ENCODE measurements at places on chromosomes 4 and X.

- peak; percentile 63 for DNase-seq
Observed at GRCh38 chr4:105022811-105023667, 123.6 kb upstream of the TET2 start.

DNA sequence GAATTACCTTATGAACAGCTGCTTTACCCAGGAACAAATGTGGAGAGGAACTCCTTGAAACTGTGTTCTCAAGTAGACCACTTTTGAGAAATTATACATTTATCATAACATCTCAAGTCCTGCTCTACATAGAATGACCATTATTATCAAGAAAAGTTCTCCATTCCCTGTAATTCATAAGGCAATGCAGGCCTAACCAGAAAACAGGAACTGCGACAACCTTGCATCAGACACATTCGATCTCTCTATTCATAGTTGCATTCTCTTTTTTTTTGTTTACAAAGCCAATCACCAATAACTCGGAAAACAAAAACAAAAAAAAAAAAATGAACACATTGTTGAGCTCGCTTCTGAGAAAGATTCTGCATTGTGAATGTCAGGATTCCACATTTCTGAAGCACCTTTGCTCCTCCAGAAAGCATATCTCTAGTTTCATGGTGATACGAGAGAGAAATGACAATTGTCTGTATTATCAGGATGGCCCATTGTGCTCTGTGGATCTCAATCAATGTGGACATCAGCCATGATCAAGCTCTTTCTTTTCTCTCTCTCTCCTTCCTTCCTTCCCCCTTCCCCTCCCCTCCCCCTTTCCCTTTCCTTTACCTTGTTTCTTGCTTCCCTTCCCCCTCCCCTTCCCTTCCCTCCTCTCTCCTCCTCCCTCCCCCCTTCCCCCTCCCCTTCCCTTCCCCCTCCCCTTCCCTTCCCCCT lies 32.4 kb upstream of the CD99 start:
- DNase-seq: no peak

DNA sequence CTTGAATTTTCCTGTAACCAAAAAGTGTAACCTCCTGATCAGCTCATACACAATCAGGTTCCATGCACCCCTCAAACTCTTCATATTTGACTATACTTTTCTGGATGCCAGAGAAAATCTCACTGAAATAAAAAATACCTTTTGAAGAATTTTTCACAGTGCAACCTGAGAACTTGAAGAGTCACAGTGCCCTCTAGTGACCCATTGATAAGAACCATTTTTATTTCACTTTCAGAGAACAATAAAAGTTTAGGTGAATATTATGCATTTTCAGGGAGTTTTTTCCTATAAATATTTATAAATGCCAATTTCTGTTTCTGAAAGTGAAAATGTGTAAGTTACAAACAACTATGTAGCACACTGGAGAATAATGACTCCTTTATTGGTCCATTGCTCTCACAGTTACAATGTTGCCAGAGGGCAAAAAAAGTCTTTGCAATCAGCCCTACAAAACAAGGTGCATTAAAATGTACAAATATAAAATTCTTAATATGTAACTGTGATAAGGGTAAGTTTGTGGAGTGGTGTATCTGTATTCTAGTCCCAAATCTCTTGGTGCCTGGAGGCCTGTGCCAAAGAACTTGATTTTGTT lies 153.6 kb upstream of the INTU start:
- DNase-seq: peak; percentile 45

DNA sequence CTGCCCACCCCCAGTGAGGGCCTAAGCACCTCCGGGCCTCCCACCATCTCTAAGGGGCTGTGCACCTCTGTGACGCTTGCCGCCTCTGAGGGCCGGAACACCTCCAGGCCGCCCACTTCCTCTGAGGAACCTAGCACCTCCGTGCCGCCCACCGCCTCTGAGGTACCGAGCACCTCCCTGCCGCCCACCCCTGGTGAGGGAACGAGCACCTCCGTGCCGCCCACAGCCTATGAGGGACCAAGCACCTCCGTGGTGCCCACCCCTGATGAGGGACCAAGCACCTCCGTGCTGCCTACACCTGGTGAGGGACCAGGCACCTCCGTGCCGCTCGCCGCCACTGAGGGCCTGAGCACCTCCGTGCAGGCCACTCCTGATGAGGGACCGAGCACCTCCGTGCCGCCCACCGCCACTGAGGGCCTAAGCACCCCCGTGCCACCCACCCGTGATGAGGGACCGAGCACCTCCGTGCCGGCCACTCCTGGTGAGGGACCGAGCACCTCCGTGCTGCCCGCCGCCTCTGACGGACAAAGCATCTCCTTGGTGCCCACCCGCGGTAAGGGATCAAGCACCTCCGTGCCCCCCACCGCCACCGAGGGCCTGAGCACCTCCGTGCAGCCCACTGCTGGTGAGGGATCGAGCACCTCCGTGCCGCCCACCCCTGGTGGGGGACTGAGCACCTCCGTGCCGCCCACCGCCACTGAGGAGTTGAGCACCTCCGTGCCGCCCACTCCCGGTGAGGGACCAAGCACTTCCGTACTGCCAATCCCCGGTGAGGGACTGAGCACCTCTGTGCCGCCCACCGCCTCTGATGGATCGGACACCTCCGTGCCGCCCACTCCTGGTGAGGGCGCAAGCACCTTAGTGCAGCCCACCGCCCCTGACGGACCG lies 977 bp downstream of the MAGEE1 start:
- DNase-seq: no peak

DNA sequence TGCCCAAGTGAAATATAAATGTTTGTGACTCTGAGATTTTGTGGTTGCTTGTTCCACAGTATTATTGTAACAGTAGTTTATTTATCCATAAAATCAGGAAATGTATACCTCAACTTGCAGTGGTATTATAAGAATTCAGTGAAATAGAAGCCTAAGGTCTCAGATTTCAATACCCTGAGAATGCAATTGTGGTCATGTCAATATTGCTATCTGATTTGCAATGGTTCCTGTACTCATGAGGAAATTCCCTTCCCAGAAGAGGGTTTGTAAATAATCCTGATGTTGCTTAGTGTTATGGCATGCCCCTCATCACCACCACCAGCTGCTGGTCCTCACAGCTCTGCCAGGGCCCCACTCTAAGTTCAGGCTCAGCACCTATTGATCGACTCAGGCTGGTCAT lies 67.8 kb downstream of the SLC34A2 start:
- peak; percentile 9 for DNase-seq

DNA sequence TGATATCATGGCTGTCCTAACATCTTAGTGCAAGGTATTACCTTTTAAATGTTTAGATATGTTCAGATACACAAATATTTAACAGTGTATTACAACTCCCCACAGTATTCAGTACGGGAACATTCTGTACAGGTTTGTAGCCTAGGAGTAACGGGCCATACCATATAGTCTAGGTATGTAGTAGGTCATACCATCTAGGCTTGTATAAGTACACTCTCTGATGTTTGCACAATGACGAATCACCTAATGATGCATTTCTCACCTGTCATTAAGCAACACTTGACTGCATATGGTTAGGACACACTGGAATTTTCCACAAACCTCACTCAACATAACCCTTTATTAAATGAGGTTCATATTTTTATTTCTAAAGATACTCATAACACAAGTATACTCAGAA lies 67.7 kb downstream of the THOC2 start:
- DNase-seq: no peak

DNA sequence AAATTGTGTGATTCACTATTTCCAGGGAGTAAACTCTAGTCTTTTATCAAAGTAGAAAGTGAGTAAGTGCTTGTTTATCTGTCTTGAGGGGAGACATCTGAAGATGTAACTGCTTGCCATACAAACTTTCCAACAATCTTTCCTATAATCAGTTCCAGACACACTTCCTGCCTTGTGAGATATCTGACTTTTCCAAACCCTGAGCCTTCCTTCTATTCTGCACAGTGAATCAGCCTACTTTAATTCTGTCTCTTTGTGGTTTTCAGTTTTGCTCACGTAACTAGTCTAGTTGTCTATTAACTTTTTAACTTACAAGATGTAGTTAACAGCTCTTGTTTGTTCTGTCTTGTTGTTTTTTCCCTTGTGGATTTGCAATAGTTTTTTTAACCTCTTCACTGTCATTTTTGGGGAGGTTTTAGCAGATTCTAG lies 947.8 kb downstream of the C4orf33 start:
- DNase-seq: no peak

GRCh38 chr4:129808242-129808641 lies 712.3 kb downstream of the C4orf33 start:
- DNase-seq: no peak

DNA sequence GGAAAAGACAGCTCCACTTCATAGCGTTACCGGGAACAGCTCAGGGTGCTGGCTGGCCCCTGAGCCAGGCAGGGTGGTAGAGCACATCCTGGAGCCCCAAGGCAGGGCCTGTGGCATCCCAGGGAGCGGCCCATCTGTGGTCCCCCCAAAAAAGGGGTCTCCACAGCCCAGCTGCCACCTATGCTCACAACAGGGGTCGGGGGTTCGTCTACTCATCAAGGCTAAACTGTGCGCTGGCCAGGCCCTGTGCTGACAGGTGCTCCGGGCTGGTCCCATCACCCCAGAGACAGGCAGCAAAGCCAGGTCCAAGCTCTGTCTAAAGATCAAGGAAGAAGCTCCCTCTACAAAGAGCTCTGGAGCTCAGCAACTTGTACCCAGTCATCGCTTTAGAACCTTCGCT lies 77.9 kb downstream of the DCTD start:
- no peak for DNase-seq

DNA sequence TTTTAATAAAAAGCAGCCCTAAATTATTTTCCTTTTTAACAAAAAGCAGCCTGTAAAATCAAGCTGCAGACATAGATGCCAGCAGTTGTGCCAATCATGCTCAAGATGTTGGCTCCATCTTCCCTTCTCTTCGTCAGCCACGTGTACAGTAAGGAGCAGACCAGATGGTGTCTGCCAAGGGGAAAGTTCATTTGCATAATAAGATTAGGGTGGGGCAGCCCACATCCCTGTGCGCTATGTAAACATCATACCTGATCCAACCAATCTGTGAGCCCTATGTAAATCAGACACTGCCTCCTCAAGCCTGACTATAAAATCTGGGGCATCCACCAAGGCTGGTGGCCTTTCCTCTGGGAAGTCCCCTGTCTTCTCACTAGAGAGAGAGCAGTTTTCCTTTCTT lies 23.1 kb upstream of the C1GALT1C1 start:
- DNase-seq: no peak

- DNase-seq: no peak
Observed at GRCh38 chr4:1972414-1972813, 36.4 kb downstream of the NELFA start.

DNA sequence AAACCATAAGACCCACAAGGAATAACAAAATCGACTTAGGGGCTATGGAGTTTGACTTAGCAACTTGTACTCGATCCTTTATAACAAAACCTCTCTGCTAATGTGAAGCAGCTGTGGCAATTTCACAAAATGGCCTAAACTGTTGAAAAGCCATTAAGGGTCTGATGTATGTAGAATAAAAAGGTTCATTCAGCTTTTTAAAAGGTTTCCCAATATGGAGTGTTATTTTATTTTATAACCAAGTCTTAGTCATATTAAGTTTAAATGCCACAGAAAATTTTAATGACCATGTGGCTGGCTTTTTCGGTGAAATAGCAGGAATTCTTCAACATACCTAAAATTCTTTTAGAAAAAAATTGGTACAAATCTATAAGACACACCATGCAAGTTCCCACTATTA lies 291.8 kb upstream of the HAND2 start:
- DNase-seq: no peak

DNA sequence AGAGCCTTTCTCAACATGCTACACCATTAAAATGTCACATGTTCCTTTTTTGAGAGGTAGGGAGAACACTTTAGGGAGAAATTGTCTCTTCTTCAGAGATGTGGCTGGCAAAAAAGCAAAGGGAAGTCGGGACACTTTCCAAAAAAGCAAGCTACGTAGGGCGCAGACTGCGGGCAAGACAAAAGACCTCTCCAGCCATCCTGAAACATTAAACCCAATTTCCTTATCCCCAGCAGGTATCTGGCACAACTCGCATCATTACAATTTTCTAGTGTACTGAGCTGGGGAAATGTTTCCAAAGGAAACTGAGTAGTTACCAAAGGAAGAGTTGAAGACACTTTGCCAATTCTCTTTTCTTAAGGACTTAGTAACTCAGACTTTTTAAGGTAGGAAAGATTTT lies 116.0 kb downstream of the PACRGL start:
- no peak for DNase-seq

GRCh38 chr4:1500231-1500965 lies 94.2 kb upstream of the NKX1-1 start:
- DNase-seq: no peak

DNA sequence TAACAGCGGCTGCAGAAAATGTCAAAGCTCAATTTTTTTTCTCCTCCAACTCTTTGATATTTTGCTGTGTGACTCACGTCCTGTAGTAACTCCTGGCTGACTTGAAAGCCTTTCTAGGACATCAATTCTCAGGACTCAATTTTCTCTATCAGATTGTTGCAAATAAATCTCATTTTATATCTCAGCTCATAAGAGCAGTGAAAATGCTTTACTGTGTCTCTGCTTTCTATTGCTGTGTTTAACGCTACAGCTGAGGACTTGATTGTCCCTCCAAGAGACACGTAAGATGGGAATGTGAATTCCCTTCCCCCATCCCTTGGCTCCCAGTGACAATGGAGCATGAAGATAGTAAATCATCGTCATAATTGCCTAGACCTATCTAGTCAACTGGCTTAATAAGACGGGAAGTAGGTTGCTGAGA lies 20.5 kb upstream of the CBR4 start:
- no peak for DNase-seq

DNA sequence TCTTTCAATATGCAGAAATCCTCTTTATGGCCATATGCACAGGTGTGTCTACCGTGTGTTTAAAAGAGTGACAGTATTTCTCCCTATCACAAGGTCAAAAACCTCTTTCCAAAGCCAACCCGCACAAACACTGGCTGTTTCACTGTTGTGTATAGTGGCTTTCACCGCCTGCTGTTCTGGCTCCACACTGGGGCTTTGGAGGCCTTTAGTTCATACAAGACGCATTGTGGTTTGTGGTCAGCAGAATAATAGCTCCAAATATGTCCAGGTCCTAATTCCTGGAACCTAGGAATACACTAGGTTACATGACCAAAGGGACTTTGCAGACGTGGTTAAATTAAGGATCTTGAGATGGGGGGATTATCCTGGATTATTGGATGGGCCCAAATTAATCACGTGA lies 40.7 kb upstream of the FAM9A start:
- DNase-seq: no peak

- DNase-seq: no peak
Observed at GRCh38 chr4:173507471-173508385, 22.3 kb downstream of the HAND2 start.

DNA sequence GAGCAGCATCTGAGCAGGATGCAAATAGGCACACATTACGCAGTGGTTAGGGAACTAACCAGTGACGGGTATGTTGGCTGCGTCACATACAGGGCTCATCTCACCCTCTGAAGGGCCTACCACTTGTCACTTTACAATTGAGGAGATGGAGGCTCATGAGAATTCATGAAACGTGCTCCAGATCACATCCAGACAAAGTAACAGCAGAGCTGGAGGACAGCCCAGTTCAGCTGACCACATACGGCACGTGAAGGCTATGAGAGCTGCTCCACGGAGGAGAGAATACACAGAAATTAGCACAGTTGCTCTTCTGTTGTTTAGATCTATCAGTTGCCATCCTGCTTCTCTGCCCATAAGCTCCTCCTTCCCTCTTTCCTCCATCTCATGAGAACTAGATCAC lies 78.4 kb downstream of the FAM9B start:
- DNase-seq: no peak
